Mucosa of gallbladder (tissue), 1 donor: ENCODE measurements at places on chromosomes 12 and 14. TPM values are rescaled to one million over a fixed set of nuclear protein-coding genes. Genes with fewer than 3 reads are reported as not detected.

The CFAP251 gene
- 7.0 TPM for total RNA-seq

The LRR1 gene
- 7.0 TPM for total RNA-seq

The HIGD1C gene
- total RNA-seq, result not detected

The OSBPL8 gene
- 62.2 TPM for total RNA-seq

The TMPRSS12 gene
- not detected for total RNA-seq
